CD4-positive, CD25-positive, alpha-beta regulatory T cell (primary cell): ENCODE measurements at places on chromosomes 1 and 21. TPM values are rescaled to one million over a fixed set of nuclear protein-coding genes. Genes with fewer than 3 reads are reported as not detected.

Gene DYNLT4
- 3.6 TPM for total RNA-seq

Gene PWP2
- total RNA-seq = 17.6 TPM

Gene DNAJC28
- total RNA-seq = 0.17 TPM

Gene DNAI4
- 3.2 TPM for total RNA-seq

Gene IFFO2
- total RNA-seq = 101 TPM

Gene STIL
- total RNA-seq = 5.1 TPM

Gene LRRC38
- total RNA-seq = not detected

Gene MAP10
- 1.1 TPM for total RNA-seq

Gene OXCT2
- total RNA-seq = not detected

Gene ADORA1
- not detected for total RNA-seq

Gene MOB3C
- total RNA-seq = 13.6 TPM

Gene SAMD11
- not detected for total RNA-seq

Gene SLC25A34
- 1.8 TPM for total RNA-seq

Gene SLAMF7
- 0.76 TPM for total RNA-seq

Gene SNIP1
- 52.3 TPM for total RNA-seq

DNA sequence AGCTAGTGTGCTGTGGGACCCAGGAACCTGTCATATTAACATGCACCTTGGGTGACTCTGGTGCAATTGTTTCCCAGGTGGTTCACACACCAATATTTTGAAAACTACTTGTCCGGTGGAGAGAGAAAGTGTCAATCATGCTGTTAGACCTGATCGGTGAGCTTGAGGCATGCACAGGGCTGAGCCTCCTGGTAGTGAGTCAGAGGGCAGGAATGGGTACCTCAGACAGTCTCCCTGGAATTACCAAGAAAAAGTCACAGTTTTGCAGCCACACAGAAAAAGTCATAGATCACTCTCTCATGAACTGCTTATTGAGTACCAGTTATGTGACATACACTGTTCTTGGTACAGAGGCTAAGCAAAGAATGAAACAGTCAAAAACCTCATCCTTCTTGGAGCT lies 140.1 kb upstream of the NFIA start:
- no peak for DNase-seq

GRCh38 chr1:12505639-12506280 lies 112.2 kb downstream of the DHRS3 start:
- no peak for DNase-seq

DNA sequence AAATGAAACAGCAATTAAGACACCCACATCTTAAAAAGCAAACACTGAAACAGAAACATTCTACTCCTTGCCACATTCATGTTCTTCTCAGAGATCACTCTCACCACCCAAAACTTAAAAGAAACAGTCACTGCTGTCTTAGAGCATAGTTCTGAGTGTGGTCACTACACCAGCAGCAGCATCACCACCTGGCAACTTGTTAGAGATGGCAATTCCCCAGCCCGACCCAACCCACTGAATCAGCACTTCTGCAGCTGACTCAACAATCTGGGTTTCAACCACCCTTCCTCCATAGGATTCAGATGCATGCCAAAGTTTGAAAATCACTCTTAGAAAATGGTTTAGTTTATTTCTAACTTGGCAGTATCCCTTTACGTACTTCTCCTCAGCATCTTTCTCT lies 126.1 kb downstream of the CDC42BPA start:
- DNase-seq = peak; percentile 24

DNA sequence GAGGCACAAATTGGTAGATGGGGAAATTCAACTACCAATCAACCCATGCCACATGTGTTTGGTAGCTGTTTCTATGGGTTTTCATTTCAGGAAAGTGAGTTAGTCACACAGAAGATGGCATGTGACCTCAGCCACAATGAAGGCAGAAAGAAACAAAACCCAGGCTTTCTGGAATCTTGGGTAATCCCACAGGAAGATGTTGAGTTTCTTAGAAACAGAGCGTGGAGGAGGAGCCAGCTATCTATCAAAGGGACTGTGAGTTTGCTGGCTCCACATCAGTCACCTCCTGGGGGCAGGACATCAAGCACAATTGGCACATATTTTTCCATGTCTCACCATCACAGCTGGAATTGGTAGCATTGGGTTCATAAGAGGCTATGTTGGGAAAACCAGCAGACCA lies 188.9 kb upstream of the PLXNA2 start:
- no peak for DNase-seq

DNA sequence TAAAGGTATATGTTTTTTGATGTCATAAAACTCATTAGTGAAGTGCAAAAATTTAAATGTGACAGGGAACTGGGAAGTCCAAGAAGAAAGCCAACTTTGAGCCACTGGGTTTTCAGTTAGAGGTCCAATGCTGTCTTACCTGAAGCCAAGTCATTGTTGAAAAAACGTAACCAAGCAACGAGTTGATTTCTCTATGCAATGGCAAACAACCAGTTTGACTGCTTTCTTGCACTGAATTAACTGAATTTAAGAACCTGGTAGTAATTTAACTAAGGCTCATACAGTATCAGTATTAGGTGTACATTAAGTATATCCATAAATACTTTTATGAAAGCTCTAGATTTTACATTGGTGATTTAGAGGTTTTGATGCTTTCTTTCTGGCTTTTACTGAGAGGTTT lies 20.2 kb upstream of the S1PR1 start:
- DNase-seq = no peak

- DNase-seq = no peak
Observed at GRCh38 chr1:209150114-209150513, 433.4 kb upstream of the CAMK1G start.

GRCh38 chr21:42650441-42651421 lies 2.7 kb upstream of the PDE9A start:
- DNase-seq = no peak

DNA sequence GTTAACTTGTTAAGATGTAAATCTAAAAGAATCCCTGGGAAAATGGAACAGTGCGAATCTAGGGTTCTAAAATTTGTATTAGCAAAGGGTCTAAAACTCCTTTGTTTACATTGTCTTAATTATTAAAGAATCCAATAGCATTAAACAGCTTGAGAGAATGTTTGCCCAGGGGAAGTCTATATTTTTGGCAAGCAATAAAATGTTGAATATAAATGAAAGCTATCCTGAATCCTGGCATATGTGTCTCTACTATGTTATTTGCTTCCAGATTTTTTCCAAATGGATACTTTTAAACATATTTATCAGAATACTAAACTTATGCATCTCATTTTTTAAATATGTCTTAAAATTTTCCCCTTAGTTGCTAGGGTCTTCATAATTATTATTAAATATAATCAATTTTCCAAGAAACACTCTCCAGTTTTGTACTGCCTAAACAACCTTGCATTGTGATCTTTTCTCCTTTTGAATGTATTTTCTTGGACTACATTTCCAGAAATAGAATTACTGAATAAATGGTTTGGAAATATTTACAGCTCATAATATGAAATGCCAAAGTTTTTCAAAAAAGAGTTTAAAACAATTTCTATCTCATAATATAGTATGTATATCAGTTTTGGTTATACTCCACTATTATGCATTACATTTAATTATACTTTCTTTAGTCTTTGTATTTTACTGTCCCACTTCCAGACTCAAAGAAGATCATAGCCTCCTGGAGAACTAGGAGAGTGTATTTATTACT lies 304.8 kb downstream of the USP25 start:
- no peak for DNase-seq

- DNase-seq = no peak
Observed at GRCh38 chr1:10288029-10288615, 77.8 kb downstream of the KIF1B start.

- peak; percentile 15 for DNase-seq
Observed at GRCh38 chr1:66931590-66931989, 6.8 kb downstream of the MIER1 start.

- no peak for DNase-seq
Observed at GRCh38 chr1:90879281-90879680, 142.6 kb downstream of the ZNF644 start.

- DNase-seq = no peak
Observed at GRCh38 chr1:44929531-44929930, 56.9 kb downstream of the EIF2B3 start.

DNA sequence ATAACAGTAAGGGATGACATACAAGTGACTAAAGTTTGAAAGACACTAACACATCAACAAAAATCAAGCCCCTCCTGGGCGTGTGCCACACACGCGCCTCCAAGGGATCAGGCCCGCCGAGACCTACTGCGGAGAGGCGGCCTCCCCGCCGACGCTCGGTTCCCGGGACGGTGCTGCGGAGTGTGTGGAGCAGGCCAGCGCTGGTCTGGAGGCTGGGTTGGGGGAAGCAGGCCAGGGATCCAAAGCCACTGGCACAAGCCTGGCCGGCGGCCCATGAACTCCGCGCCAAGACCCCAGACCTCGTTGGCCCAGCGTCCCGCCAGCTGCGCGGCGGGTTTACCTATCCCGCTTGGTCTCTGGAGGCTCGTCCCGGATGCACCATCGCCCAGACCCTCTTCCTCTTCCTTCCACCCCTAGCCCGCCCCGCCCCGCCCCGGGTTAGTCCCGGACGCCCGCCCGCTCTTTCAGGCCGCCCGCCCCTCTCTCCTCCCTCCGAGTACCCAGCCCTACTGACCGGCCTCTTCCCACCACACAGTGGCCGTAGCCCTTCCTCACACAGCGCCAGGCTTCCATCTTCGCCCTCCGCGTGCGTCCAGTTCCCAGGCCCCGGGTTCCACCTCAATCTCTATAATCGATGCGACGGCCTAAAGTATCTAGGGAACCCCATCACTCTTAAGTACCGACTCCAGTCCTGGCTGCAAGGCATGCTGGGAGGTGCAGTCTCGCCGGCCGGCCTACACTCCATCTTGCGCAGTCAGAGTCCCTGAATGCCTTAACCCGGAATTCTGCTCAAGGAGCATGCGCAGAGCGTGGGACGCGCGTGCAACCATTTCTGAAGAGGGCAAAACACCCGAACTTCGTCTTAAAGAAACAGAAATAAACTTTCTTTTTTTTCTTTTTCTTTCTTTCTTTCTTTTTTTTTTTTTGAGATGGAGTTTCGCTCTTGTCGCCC lies at the start of gene ANGEL2:
TSS of gene ANGEL2 (minus strand) at position 769 of the 952 bp plus-strand sequence. CDS start at position 573, 196 bp downstream.
- peak; percentile 94 for DNase-seq

GRCh38 chr1:246187834-246188372 lies 319.2 kb downstream of the SMYD3 start:
- no peak for DNase-seq

- DNase-seq = no peak
Observed at GRCh38 chr21:37575580-37575979, 209.0 kb downstream of the DYRK1A start.

GRCh38 chr1:186740324-186740723 lies 60.1 kb upstream of the PTGS2 start:
- peak; percentile 23 for DNase-seq

- DNase-seq = no peak
Observed at GRCh38 chr1:184950906-184951305, 23.4 kb downstream of the NIBAN1 start.

DNA sequence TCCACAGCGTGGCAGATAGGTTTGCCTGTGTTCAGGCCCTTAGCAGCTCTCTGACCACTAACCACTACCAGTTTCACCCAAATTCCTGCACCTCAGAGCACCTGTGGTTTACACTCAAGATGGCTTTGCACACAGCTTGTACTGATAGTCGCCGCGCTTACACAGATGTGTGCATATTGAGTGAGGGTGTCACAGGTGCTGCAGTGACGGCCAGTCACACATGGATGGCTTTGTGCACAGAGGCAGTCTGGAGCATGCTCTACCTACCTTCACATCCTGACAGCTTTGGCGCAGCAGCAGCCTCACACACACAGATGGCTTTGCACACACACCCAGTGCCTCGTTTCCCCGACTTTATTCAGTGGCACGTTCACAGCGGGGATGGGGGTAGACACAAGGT lies 7.5 kb downstream of the DMAP1 start:
- DNase-seq = no peak

GRCh38 chr21:45523411-45524101 lies 18.7 kb downstream of the SLC19A1 start:
- no peak for DNase-seq

DNA sequence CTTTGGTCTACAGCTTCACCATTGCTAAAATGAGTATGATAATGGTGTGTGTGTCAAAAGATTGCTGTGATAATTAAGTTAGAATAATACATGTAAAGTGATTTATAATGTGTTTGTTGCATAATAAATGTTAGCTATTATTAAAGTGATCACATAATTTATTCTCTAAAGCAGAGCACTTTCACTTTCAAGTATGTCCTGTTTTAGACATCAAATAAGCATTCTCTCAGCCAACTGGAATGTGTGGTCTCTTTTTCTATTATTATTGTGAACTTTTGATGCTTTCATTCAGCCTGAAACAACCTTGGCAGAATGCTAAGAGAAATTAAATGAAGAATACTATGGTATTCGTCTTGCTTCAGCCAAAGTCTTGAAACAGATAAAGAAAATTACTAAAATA lies 102.8 kb upstream of the COL11A1 start:
- DNase-seq = no peak

- no peak for DNase-seq
Observed at GRCh38 chr1:71311376-71311775, 230.5 kb upstream of the ZRANB2 start.

DNA sequence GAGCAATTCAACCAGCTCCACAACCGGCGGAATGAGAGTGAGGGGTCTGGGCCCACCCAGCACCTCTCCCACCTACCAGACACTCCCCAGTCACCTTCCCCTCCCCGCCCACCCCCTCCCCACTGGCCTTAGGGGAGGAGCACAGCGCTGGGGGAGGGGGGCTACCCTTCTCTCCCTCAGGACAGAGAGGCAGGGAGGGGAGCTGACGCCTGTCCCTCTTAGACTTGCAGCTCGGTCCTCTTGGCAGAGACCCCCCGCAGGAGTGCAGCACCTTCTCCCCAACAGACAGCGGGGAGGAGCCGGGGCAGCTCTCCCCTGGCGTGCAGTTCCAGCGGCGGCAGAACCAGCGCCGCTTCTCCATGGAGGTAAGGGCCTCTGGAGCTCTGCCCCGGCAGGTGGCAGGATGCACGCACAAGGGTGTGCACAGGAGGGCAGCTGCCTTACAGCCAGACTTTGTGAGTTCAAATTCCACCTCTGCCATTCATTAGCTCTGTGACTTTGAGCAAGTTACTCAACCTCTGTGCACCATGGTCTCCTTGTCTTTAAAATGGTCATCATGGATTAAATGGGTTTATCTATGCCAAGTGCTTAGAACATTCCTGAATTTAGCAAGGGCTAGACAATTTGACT lies 18.9 kb downstream of the CDK18 start:
- DNase-seq = no peak
